ENCODE measurements at places on chromosomes 3 and 15.

- DNase-seq, result no peak
Observed at GRCh38 chr3:114179575-114179974, 723 bp upstream of the DRD3 start.

DNA sequence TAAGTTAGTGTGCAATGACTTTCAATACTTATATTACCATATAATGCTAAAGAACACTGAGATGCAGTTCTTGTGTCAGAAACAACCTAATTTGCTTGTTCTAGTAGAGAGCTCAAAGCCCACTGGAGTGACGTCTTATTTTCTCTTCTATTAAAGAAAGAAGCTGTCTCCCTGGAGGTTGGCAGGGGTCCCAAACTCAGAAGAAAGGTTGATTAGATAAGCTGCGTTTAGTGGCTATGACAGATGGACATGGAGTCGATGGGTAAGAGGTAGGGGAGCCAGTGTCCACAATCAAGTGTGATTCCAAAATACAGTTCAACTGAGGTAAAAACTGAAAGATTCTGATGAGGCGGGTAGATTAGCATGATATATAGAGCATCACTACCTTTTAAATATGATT is 363.6 kb downstream of the NLGN1 start:
- no peak for DNase-seq

DNA sequence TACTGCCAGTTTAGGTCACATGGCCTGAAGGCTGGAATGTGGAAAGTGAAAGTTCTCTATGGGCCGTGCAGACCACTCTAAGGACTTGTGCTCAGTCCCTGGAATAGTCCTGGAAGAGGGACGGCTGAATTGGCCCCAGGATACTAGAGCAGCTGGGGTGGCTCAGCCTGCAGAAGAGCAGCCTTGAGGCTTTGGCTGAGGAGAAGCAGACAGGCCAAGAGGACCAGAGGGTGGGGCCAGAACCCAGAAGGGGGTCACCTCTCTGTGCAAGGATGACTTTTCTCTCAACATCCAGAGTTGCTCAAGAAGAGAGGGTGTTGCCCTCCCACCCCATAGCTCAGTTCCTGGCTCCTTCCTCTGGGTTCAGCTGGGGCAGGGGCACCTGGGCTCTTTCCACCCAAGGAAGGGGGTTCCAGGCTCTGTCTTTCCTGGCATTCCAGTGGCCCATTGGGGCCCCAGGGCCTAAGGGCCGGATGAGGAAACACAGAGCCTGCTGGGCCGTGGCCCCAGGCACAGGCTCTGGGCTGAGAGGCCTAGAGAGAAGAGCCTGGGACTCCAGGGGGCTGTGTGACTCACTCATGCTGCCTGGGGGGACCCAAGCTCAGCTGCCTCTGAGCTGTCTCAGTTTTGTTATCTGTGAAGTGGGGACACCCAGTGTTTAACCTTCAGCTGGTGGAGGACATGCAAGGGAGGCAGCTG is 8.5 kb upstream of the FBLN2 start:
- DNase-seq, result no peak

DNA sequence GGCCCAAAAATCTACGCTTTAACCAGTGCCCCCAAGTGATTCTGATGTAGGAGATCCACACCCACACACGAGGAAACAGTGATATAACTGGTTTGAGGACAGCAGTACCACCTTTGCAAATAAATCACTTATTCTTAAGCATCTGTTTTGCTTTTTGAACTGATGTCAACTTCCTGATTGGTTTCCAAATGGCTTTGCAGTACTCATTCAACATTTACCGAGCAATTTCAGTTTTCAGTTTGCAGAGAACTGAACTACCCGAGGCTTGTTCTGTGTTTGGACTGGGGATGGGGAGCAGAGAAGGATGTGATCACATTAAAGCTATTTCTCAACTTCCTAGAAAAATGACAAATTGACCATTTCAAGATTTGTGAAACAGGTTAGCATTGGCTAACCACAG is 1.1 kb upstream of the GYG1 start:
- no peak for DNase-seq

GRCh38 chr15:50830477-50831354 is 65.2 kb upstream of the SPPL2A start:
- DNase-seq, result no peak

DNA sequence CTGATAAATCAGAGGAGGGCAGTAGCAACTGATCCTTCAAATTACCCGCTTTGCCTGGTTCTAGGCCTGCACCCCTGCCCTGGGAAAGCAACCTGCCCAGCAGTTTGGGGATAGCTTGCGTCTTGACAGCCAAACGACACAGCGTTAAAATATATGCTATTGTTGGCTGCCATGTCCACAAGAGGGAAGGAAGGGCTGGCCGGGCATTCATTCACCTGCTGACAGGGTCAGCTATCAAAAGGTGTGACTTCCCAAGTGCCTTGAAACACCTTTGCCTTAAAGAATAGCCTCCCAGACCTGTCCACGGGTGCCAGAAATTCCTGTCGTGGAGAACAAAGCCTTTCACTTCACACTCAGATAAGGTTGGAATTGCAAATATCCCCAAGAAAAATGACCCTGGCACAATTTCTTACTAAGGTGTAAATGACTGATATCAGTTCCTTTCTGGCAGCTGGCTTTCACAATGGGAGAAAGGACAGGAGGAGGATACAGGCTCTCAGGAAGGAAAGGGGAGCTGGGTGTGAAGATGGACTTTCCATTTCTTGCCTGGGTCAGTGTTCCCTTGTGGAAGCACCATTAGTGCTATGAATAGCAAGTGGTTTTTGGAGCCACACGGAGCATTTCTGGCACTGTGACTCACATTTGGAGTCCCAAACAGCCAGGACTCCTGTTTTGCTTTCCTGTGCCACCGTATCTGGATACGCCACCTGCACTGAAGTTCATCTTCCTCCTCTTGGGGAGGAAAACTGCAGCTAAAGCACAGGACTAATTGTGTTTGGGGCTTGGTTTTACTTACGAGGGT is 19.2 kb downstream of the ALDH1A3 start:
- DNase-seq, result no peak

GRCh38 chr3:178048768-178049167 is 487.5 kb upstream of the KCNMB2 start:
- no peak for DNase-seq

DNA sequence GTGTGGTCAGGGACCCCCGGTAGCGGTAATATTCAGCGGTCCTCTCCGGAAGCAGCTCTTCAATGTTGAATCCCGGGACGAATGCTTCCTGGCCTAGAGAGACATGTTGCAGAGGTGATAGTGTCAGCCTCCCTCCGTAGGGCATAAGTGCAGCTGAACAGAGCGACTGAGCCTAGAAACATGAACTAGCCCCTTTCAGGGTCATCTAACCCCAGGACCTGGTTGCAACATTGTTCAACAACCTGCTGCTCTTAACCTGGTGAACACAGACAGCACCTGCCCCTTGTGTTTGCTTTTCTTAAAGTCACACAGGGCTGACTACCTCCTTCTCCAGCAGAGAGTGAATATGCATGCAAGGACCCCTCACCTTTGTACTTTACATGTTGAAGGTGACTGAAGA is 41.3 kb downstream of the CA12 start:
- DNase-seq, result no peak

DNA sequence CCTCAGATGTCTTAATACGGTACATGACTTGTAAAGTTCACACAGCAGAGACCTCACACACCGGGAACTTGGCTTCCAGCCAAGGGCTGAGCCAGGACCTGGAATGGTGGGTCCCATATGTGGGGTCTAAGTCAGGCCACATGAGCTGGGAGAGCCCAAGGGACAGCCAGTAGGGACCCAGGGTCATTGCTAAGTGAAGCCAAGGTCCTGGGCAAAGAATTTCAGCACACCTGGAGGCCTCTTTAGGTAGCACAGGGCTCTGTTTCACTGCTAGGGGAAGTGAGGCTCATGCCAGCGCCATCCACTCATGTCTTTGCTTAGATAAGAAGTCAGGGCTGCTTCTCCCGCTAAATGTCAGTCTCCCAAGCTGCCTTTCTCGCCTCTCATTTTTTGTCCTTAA is 116.6 kb upstream of the TLE3 start:
- no peak for DNase-seq

GRCh38 chr3:4988983-4989834 is 10.0 kb downstream of the BHLHE40 start:
- no peak for DNase-seq

DNA sequence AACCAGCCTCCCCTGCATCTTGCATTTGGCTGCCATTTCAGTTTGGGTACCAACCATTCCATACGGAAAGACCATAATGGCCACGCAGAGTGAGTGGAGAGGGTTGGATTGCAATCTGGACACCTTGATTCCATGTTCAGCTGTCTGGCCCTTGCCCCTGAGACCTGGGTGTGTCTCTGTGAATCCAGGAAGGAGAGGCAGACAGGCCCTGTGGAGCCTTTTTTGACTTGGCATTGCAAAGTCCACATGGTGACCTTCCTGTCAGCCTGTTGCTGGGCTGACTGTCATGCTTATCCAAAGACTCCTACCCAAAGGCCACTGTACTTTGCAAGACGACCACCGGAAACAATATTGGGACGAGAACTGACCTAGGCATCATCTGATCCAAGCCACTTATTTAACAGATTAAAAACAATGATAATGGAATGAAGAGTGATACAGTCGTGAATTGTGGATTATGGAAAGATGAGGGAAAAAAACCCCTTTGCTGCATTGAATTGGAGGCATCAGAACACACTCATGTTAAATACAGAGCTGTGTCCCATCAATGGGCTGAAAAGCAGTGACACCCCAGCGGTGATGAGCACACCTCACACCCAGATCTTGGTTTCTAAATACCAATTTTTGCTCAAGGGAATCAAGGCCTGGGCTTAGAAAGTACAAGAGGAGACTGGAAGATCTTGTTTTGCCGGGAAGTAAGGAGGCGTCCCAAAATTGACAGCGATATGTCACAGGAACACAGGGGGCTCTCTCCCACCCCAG is 86.0 kb downstream of the LRRK1 start:
- no peak for DNase-seq

DNA sequence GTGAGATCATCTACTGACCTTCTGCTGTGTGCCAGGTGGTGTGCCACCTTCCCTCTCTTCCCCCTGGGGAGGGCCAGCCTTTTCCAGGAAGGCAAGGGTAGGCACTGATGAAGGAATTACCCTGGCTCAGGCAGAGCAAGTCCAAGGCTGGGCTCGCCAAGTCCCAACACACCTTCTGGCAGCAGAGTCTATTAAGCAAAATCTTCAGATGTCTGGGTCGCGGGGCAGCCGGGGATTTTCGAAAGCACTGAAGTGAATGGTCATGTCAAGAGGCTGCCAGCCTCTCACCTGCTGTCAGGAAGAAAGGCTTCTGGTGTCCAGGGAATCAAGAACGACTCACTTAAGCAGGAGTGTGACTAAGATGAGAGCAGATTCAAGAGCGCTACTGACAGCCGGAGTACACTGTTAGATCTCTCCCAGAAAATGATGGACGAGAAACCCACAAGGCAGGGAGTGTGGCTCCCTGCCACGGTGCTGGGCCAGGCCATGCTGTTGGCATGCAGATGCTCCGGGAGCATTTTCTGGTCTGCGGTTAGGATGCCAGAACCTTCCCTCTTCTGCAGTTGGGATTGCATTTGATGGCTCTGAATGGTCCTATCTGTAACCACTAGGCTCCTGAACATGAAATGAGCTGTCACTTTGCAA is 479.8 kb downstream of the SHQ1 start:
- DNase-seq, result no peak

DNA sequence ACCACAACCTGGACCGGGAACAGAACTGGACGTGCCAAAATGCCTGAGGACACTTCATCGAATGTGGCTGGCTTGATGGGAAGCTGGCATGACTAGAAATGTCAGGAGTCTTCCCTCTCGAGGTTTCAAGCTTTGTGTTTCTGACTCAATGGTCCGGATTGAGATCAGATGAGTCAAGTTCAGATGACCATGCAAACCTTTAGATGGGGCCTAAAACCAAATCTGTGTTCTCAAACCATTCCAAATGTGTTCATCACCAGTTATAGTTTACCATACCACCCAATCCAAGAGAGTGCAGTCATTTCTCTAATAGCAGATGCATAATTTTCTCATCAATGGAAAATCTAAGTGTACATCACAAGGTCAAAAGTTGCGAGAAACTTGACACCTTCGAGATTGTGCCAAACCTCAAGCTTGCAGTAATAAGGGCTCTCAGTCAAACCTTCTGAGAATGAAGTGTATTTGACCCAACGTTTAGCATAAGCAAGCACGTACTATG is 369.1 kb downstream of the RORA start:
- no peak for DNase-seq

DNA sequence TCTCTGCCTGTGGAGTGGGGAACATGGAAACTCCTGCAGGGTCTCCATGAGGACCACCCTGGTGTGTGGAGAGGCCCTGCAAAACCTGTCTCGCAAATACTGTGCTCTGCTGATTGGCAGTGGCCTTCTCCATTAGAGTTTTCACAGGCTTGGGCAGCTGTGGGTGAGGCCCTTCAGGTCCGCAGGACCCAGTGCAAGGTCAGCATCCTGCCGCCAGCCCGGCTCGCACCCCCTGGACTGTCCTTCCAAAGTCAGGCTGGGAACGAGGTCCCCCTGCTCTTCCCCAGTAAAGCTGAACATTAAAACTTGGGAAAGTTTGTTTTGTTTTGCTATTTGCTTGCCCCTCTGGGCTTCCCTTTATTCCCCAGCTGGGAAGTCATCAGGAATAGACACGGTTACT is 85.0 kb upstream of the PLXNA1 start:
- DNase-seq, result no peak

- DNase-seq, result no peak
Observed at GRCh38 chr3:66825375-66825774, 172.7 kb upstream of the KBTBD8 start.

DNA sequence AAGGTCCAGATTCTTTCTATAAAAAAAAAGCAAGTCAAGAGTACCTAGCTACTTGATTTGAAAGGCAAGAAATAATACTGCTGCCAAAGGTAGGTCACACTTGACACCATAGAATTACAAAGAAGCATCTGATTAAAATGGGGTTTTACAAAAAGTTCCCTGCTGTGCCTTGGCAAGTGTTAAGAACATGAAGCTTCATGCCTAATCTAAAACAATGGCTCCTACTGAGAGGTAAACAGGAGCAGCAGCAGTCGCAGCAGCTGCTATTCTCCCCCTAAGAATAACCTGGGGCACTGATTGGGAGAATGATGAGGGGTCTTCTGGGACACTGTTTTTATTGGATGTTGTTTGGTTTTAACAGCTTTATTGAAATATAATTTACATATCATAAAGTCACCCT is 14.1 kb downstream of the UBP1 start:
- DNase-seq, result no peak

DNA sequence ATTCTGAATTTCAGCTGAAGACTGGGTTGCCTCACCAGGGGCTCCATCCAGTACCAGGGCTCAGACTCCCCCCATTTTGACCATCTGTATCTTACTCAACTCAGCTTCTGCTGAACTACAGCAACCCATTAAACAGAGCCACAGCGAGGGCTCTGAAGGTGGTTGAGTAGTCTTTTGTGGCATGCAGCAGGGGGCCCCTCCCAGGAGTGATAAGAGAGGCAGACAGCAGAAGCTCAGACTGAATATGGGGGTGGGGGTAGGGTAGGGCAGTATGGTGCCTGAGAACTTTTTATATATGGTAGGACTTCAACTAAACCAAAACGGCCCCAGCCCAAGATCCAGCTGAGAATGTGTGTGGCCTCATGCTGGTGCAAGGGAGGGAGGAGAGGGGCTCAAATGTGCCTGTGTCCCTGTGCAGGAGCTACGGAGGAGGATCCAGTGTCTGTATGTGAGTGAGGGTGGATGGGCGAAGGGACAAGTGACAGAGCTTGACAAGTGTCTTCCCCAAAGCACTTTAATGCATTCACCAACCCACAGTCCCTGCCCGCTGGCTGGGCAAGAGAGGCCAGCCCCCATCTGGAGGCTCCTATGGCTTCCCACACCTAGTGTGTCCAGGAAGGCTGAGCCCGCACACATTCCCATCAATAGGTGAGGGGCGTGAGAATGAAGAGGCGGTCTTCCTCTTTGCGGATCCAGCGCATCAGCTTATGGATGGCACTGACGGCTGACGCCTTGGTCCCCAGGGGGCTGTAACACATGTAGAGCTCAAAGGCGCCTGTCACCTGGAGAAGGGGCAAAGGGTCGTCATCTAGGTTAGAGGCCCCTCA is 4.9 kb upstream of the MST1R start:
- DNase-seq, result no peak
